ENCODE measurements at places on chromosomes 2 and 18.

- DNase-seq = no peak
These were observed 34.9 kb upstream of the ARMC9 start for GRCh38 chr2:231163414-231164095.

GRCh38 chr2:44758591-44758990 lies 182.9 kb upstream of the SIX3 start:
- no peak for DNase-seq

GRCh38 chr18:10051877-10052631 lies 138.2 kb downstream of the VAPA start:
- DNase-seq = peak; percentile 96

GRCh38 chr2:233446606-233447305 lies 92.5 kb downstream of the DGKD start:
- no peak for DNase-seq

DNA sequence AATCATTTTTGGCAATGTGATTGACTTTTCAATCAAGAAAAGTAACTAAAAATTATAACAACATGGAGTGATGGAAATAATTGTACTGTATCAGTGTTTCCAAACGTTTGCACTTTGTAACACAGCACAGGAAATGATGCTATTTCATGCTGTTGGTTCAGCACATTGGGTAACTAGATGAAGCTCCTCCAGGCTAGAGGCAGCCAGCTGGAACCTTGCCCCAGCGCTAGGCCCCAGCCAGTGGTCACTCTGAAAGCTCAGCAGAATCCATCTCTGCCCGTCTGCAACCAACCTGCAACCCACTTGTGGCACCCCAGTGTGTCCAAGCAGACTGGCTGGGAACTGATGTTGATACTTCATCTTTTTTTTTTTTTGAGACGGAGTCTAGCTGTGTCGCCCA lies 15.3 kb downstream of the UNC50 start:
- peak; percentile 9 for DNase-seq

- DNase-seq = peak; percentile 67
These were observed 170.0 kb upstream of the GALNT5 start for GRCh38 chr2:157087373-157088002.

DNA sequence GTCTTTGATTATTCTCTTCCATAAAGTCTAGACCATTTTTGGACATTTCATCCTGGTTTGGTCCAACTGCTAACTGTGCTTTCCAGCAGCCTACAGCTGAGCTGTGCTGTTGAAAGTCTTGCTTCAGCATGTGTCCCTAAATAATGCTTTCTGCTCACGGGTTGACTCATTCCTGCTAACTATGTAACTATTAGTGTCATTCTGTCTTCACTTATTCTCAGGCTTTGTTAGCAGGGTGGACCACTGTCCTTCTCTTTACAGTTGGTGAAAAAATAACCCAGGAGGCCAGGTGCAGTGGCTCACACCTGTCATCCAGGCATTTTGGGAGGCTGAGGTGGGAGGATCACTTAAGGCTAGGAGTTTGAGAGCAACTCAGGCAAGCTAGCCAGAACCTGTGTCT lies 8.9 kb downstream of the ADAM23 start:
- peak; percentile 6 for DNase-seq

DNA sequence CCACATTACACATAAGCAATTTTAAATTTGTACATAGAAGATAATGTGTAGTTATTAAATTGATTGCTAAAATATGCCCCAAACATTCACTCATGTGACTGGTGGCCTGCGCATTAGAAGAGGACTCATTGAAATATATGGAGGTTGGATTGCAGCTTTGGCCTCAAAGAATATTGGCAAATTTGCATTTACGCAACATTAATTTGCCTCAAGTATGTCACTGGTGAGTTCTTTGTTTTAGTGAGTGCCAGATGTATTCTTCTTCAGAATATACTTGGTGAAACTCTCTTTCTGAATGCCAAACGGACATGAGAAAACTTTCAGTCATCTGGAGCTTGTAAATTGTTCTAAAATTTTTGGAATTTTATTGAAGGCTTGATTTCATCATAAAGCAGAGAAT lies 5.9 kb upstream of the EFEMP1 start:
- no peak for DNase-seq

- DNase-seq = no peak
These were observed 544 bp downstream of the DNAJC27 start for GRCh38 chr2:24971286-24971535.

DNA sequence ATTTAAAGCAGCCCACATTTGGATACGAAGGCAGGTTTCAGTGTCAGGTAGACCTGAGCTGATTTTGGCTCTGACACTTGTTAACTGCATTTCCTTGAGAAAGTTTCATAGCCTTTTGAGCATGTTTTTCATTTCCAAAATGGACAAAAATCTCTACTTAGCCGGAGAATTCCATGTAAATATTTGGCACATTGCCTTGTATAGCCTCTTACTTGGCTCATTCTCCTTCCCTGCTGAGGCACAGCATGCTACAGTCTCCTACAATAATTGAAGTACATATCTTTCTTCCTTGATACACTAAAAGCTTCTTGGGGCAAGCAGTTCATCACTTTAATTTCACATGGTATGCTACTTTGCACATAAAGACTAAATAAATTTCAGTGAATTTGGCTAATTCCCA lies 772.2 kb upstream of the CHAC2 start:
- peak; percentile 2 for DNase-seq

DNA sequence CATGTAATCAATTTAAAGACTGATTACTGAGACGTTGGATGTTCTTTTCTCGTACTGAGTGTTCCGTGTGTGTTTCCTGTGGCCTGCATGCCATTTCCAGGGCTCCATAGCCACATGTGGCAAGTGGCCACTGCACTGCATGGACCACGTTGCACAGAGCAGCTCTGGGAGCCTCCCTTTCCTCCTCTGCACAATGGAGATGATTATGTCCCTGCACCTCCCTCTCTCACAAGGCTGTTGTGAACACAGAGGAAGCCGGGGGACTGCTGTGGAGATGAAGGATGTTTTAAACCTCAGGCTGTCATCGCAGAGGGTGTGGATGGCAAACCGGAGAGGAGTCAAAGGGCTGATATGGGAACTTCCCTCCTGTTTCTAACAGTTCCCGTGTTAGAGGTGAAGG lies 87.7 kb downstream of the TGOLN2 start:
- no peak for DNase-seq

All from EH (cell line).